ENCODE measurements at places on chromosomes 3 and 15. TPM values are rescaled to one million over a fixed set of nuclear protein-coding genes. Genes with fewer than 3 reads are reported as not detected.

A4GNT gene
- not detected for total RNA-seq

LTK gene
- under 0.01 TPM for total RNA-seq

NANOGP8 gene
- total RNA-seq, result not detected

NPAP1 gene
- not detected for total RNA-seq

ZNF502 gene
- total RNA-seq, result 3.4 TPM

GOLGA8H gene
- total RNA-seq, result 0.90 TPM

SLC51A gene
- not detected for total RNA-seq

PPM1L gene
- total RNA-seq, result 1.2 TPM

FGF12 gene
- total RNA-seq, result 0.28 TPM

ZNF774 gene
- total RNA-seq, result 1.0 TPM
